Right lung (tissue), 10 donors: ENCODE measurements at places on chromosomes 13 and 19.

DNA sequence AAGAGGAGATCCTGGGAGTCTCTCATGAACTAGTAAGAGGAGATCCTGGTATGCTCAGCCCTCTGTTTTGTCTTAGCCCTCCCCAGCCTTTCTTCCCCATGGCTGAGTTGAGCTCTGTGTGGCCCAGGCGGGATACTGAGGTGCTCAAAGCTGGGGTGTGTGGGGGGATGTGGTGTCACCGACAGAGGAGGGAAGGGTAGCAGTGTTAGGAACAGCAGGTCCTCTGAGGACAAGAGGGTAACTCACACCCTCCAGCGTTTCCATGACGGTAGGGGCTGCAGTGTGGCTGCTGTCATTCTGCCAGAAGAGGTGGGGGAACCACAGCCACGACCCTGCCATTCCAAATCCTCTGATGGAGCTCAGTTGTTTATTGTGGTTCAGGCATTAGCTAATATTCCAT, 691 bp downstream of the KIR2DL4 start:
- no peak for DNase-seq

GRCh38 chr19:35231956-35232645, 3.6 kb upstream of the FAM187B start:
- DNase-seq, result no peak

GRCh38 chr13:113537205-113537604, 46.7 kb upstream of the DCUN1D2 start:
- DNase-seq, result no peak

GRCh38 chr13:112481458-112481857, 105.3 kb downstream of the SPACA7 start:
- no peak for DNase-seq

- no peak for DNase-seq
Measured at GRCh38 chr13:78600280-78600883, 3.0 kb downstream of the POU4F1 start.

- no peak for DNase-seq
Measured at GRCh38 chr19:30379841-30380610, 7.8 kb downstream of the ZNF536 start.

- peak; percentile 61 for DNase-seq
Measured at GRCh38 chr13:111900390-111901131, 166.4 kb upstream of the SOX1 start.

GRCh38 chr13:76872675-76873074, 13.5 kb downstream of the KCTD12 start:
- DNase-seq, result no peak

- DNase-seq, result no peak
Measured at GRCh38 chr13:98521461-98522247, 55.3 kb downstream of the STK24 start.
